ENCODE measurements at places on chromosomes 12 and 14.

GRCh38 chr14:102924632-102925588, 2.4 kb downstream of the AMN start:
- DNase-seq = no peak

DNA sequence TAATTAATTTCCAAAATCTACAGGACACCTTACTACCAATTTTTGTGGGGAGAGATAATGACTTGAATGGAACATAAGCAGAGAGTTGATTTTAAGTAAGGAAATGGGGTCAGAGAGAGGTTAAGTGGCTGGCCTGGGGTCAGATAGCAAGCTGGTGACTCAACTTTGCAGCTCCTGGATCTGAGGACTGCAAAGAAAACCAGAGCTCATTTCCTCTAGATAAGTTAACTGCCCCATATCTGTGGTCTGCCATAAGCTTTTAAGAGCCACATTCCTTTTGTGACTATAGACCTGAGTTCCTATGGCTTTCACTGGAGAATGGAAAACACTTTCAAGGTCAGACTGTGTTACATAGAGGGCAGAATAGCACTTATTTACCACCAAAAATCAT, 201.2 kb upstream of the PRICKLE1 start:
- no peak for DNase-seq

DNA sequence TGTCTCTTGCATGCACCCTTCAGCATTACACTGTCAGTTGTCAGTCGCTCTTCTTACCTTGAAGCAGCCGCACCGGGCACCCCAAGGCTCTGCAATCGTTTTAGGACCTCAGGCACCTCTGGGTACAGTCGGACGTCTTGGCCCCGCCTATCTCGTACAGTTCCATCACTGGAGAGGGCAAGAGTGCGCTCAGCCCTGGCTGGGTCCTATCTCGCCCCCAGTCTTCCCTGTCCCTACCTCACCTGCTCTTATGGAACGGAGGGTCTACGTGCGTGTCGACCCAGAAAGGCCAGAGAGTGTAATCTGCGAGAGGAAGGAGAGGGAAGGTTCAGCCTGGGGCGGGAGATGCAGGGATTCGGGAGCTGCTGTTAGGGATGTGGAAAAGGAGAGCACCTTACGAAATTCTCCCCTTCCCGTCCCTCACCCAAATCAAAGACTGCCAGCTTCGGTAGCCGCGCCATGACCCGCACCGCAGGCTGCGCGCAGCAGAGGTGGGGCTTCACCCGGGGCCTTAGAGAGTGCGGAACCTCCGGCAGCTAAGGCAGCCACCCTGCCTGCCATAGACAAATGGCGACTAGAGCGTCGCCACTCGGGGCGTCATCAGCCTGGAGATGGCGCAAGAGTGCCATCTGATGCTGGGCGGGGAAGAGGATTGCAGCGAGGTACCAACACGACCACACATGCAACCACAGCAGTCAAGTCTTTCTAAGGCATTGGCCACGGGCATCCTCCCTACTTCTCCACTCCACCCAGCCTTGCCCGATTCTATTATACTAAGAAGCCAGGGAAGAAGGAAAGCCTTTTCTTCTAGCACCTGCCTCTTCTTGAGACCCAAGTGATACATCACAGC, at the start of gene MDP1:
Gene MDP1 (minus strand): TSS at position 572 of the 850 bp plus-strand sequence. CDS start 111 bp downstream, at position 461.
- DNase-seq = peak; percentile 86

DNA sequence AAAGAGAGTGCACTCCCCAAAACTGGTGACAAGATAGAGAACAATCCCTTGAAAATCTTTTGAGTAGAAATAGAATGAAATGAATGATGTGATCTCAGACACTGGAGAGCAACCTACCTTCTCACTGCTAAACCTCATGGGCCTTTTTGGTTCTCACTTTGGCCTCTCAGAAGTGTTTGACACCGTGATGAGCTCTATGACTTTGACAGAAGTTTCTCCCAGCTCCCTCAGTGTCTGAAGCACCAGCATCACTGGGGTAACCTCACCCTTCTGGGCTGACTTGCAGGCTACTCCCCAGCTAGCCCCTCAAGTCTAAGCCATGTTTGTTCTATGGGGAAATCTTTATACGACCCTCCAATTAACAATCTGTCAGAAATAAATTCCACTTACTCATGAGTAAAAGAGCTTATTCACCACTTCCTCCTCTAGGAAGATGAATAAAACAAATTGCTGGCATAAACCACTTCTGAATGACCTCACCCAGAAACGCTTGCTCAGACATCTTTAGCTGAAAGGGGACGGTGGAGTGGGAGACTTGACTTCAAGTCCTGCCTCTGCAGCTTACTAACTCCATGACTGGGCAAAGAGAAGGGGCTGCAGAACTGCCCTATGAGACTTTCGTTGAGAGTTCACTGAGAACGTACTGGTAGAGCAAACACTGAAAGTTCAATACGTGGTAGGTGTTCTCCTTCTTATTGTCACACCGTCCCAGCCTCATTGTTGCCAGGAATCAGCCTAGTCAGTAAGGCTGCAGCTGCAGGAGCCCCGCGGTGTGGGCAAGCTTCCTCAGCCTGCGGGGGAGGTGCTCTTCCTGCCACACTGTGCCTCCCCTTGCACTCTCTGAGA, 46.5 kb downstream of the ST8SIA1 start:
- DNase-seq = peak; percentile 31

GRCh38 chr12:128026696-128027574, 240.0 kb upstream of the TMEM132C start:
- no peak for DNase-seq

DNA sequence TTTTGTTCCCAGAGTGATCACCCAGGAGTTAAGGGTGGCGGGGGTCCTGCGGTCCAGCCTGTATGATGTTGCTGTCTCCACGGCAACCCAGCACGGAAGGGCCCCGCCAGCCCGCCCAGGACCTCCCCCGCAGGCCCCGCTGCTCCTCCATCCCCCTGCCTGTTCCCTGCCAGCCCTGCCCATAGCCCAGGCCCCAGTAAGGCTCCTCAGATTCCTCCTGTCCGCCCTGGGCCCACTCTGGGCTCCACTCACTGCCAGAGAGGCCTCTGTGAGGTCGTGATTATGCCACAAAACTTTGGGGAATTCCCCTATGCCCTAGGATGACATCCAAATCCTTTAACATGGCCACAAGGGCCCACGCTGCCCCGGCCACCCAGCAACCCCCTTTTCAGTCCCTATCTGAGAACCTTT, 20.8 kb downstream of the HSP90AA1 start:
- DNase-seq = no peak

DNA sequence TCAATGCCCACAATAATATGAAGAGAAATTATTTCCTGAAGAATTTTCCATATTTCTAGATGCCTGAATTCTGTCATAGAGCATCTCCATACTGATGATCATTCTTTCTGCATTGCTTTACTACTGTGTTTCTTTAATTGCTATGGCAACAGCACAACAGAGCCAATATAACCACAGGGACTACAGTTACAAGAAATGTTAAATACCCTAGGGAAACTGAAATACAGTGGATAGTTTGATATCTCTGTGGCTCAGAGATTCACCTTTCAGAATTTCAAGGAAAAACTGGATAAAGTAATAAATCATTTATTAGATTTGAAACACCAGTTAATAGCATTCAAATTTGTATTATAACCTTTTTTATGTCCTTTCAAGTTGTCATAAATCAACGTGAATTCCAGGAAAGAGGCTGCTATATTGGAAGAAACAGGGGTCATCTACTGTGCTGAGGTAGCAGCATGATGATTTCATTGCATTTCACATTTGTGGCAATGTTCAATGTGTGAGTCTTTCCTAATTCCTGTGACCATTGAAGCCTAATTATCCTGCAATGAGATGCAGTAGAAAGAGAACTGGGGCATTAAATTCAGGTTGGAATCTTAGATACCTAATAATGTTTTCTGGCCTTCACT, 267.1 kb downstream of the LRFN5 start:
- no peak for DNase-seq

- DNase-seq = no peak
Measured at GRCh38 chr12:130226771-130227170, 64.5 kb downstream of the FZD10 start.

DNA sequence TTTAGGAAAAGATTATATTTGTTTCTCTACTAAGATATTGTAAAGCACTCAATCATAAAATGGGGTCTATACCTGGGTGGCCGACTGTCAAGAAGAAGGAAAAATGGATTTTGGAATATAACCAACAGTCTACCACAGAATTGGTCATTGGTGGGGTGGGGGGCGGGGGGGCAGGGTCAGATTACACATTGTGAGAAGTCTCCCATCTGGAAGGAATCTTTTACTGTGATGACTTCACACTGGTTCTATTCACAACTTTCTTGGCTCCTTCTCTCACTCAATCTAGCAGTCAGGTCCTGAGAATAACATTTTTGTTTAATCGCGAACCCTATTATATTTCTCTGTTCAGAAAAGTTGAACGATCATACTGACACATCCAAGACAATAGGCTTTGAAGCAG, 8.7 kb upstream of the CLEC4E start:
- DNase-seq = no peak

GRCh38 chr12:81146228-81147225, 68.6 kb downstream of the ACSS3 start:
- no peak for DNase-seq

DNA sequence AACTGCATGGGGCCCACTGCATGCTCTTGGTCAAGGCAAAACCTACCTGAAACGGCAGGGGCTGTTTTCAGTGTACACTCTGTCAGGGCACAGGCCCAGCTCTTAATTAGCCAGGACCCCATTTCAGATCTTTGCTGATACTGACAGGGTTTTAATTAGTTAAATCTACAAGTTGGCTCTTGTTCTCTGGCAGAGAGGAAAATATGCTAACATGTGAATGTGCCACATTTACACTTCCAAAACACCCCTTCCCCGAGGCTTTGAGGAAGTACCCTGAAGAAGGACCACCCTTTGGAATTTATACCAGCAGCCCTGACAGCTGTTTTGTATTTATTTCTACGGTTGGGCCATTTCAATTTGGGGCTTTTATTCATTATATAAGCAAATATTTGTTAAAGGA, 66.3 kb downstream of the OTX2 start:
- no peak for DNase-seq

- DNase-seq = no peak
Measured at GRCh38 chr12:105671720-105672119, 341.2 kb downstream of the C12orf75 start.

GRCh38 chr14:68636597-68636996, 156.3 kb downstream of the ZFP36L1 start:
- no peak for DNase-seq

- DNase-seq = no peak
Measured at GRCh38 chr12:47899466-47899865, 5.3 kb downstream of the VDR start.

GRCh38 chr12:116313194-116313927, 35.9 kb upstream of the MED13L start:
- DNase-seq = no peak

GRCh38 chr14:104317492-104317805, 179.1 kb downstream of the KIF26A start:
- DNase-seq = no peak

DNA sequence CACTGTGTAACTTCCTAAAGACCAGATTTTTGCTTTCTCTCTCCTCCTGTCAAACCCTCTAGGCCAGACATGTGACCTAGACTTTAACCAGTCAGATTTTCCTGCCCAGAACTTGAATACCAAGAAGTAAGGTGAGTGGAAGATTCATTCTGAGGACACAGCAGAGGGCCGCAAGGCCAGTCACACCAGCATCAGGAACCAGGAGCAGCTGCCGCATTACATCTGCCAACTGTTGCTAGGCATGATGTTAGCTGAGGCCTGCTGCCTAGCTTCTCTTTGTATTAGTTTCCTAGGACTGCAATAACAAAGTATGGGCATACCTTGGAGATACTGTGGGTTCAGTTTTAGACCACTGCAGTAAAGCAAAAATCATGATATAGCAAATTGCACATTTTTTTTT, 101.9 kb upstream of the BMP4 start:
- DNase-seq = no peak

DNA sequence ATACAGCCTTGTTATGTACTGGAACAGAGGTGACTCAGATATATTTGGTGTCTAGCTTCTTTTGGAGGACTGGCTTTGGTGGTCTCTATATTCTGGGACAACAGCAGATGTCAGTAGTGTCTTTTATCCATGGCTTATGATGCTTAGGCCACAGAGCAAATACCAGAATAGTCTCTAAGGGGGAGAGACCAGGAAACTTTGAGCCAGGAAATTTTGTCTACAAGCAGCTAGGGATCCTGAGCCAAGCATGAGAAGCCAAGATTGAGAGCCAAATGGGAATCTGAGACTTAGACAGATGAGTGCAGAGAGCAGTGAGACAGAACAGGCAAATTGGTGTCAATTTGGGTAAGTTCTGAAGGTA, 28.4 kb upstream of the PTPRR start:
- no peak for DNase-seq

GRCh38 chr12:25811656-25812126, 146.8 kb upstream of the RASSF8 start:
- no peak for DNase-seq

DNA sequence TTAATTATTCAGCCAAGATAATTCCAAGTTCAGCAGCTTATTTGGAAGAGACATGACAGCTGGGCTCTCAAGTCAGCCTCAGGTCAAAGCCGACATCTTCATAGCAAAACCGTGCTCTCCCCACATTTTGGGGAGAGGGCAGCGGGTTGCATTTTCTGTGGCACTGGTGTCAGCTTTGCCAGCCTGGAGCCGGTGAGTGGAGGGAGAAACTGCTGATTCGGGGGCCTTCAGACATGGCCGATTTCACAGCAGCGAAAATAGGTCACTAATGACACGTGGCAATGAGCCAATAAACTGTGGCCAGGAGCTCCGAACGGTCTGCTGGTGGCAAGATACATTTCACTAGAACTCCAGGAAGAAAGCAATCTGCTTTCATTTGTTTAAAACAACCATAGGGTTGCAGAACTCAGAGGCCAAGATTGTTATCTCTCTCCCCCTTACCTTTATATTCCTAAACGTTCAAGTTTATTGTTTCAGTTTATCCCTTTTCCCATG, 173.2 kb downstream of the CAND1 start:
- DNase-seq = no peak

GRCh38 chr14:93725002-93725582, 63.2 kb downstream of the PRIMA1 start:
- DNase-seq = no peak

GRCh38 chr12:92221656-92222315, 76.1 kb upstream of the BTG1 start:
- no peak for DNase-seq

DNA sequence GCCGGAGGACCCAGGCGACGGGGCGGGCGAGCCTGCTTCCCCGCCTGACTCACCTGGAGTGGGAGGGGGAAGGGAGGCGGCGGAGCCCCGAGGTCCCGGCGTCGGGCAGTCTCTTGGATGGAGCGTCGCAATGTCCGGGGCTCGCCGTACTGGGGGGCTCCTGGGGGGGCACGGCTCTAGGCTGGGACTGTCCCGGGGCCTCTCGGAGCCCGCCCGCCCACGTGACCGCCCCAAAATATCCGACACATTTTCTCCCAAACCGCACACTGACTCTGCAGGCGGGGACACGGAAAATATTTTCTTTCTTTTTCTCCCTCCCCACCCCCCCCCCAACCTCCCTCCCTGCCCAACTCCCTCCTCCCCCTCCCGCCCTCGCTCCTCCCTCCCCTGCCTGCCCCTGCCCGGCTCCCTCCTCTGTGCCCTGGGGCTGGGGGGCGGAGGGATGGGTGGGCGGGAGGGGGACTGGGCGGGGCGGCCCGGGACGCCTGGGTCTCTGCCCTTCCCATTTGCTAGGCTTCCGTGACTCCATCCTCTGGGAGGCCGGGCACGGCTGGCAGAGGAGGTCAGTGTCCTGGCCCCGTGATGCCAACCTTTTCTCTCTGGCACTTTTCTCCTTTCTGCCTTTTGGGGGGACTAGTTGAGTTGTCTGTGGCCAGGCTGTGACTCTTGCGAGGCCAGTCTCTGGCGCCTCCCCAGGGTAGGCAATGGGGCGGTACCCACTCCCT, at the start of gene RARG:
Gene RARG (minus strand): TSS at position 289 of the 725 bp plus-strand sequence. CDS start 4,664 bp downstream, outside the sequence.
- DNase-seq = peak; percentile 65
